LoVo (cell line): ENCODE measurements at places on chromosomes 16 and 17.

- DNase-seq = no peak
These were observed 264.3 kb downstream of the CPPED1 start for GRCh38 chr16:12539185-12539929.

- DNase-seq = no peak
These were observed 8.6 kb downstream of the C16orf90 start for GRCh38 chr16:3486506-3487215.

DNA sequence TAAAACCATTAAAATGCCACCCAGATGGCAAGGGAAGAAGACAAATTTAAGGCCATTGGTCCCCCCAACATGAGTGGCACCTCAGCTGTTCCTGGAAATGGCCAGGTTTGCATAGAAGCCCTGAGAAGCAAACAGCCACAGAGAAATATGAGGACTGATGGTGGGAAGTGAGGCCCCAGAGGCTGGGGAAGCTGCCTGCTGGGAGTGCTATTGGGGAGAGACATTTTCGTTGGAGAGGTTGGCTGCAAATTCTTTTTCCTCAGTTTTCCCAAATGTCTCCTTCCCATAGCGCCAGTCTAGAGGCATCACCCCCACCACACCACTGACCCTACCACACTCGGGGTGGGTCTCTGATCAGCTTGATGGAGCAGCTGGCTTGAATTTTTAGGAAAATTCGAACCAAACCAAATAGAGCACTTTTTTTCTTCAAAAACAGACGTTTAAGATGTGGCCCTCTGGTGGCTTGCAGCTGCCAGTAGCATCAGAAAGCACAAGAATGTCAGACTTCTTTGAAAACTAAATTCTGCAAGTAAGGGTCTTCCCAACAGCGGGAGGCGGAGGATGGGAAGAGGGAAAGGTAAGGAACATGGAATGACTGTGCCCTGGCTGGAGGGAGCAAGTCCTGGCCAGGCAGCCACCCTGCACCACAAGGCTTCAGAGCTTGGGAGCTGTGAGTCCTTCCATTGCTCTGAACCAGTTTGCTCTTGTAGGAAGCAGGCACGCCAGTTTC, 13.2 kb upstream of the SLC12A3 start:
- DNase-seq = no peak

DNA sequence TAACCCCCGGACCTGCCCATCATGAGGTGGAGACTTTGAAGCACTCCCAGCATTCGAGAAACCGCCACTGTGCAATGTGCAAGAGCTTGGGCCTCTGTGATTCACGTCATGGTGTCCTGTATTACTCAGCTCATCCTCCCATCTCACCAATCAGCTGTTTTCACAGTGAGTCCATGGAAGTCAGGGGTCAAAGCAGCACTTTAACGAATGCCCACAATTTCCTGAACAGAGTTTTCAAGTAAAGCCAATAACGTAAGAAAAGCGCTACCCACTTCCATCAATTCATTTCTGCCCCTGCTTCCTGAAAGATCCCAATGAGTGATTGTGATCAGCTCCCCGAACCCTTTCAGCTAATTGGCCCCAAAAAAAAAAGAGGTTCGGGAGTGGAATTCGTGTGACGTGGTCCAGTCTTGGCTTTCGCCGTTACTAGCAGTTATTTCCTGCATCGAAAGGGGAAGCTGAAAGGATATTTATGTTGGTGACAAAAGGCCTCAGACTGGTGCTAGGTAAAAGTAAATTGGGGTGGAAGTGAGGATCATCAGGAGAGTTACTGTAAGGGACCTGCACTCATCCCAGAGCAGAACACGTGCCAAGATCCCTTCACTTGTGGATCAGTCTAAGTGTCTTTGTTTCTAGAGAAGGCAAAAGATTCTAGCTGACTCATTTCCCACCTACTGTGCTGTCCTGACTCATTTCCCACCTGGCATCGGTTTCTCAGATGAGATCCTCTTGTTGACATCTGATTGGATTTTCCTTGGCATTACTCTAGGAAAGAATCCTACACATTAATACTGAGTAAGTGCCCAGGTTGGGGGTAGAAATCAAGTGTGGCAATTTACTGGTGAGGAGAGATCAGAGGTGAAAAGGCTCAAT, 136.7 kb upstream of the NUDT7 start:
- DNase-seq = peak; percentile 19

GRCh38 chr16:23278031-23278430, 24.1 kb upstream of the SCNN1B start:
- DNase-seq = no peak

- no peak for DNase-seq
These were observed 25.4 kb downstream of the GJD3 start for GRCh38 chr17:40338941-40339649.

DNA sequence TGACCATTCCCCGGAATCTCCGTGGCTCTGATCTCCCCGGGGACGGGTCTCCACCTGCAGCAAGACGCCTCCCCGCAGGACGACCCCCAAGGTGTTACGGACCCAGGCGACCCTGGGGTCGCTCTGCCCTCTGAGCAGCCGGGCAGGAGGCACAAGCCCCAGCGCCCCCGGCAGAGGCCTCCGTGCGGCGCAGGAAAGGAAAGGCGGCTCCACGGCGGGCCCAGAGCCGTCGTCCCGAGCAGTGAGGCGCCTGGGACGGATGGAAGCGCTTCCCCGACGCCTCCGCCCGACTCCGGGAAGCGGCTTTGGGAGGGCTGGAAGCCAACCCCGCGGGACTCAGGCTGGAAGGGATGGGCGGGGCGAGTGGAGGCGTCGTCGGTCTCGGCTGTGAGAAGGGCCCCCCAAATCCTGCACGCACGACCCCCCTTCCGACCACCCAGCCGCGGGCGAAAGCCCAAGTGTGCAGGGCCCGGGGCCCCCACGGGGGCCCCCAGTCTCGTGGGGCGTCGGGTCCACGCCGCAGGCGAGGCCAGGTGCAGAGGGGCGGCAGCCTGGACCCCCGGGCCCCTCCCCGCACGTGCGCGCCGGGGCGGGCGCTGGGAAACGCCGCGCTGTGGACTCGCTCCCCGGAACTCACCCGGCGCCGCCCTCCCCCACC, 32.7 kb upstream of the RPH3AL start:
- peak; percentile 22 for DNase-seq
